ENCODE measurements at places on chromosomes 2 and 18. TPM values are rescaled to one million over a fixed set of nuclear protein-coding genes. Genes with fewer than 3 reads are reported as not detected.

Gene LYPD6
- total RNA-seq, result not detected

Gene REG3A
- not detected for total RNA-seq

Gene SERPINB10
- total RNA-seq, result not detected

Gene NLRC4
- not detected for total RNA-seq

Gene NOSTRIN
- total RNA-seq, result 0.23 TPM

Gene RIT2
- not detected for total RNA-seq

Gene PIEZO2
- total RNA-seq, result 5.3 TPM

Gene CNDP1
- not detected for total RNA-seq

Measured in smooth muscle cell of the coronary artery (primary cell).